ENCODE measurements at places on chromosomes 12 and 14.

DNA sequence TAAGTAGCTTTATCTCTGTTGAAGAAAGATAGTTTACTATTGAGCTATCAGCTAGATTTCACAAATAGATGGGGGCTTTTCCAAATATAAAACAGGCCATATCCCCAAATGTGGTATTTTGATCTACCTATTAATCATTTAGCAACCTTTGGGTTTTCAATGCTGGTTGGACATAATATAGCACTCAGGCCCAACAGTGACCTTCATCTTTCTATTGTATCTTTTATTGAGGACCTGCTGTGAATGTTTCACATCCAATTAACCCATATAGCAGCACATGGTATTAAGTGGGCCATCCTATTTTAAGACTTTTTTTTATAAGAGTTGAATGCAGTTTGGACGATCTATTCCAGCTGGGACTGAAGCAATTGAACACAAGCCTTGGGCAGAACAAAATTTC lies 10.0 kb upstream of the NR1H4 start:
- no peak for DNase-seq

- DNase-seq = no peak
These were observed 46.6 kb downstream of the SLC17A8 start for GRCh38 chr12:100403446-100403845.

- DNase-seq = no peak
These were observed 25.4 kb upstream of the PLEKHD1 start for GRCh38 chr14:69459122-69459521.

- peak; percentile 37 for DNase-seq
These were observed 32.7 kb upstream of the SDR39U1 start for GRCh38 chr14:24475261-24475660.

DNA sequence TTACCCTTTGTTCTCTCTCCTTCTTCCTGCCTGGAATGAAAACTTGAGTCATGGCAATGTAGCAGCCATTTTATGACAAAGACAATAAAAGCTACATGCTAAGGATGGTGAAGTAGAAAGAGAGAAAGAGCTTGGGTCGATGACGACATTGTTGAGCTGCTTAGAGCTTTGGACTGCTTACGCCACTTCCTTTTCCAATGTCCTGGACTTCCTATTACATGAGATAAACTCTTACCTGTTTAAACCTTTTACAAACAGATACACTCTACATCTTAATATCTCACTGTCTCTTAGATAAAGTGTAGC lies 70.1 kb downstream of the PEBP1 start:
- DNase-seq = peak; percentile 35
